Activated T-cell treated with anti-CD3 and anti-CD28 coated beads, Interleukin-2, amount 50 U/mL, for 48 hours (primary cell): ENCODE measurements at places on chromosomes 5 and 9.

GRCh38 chr9:107018861-107019545 lies 156.0 kb downstream of the ZNF462 start:
- no peak for DNase-seq

DNA sequence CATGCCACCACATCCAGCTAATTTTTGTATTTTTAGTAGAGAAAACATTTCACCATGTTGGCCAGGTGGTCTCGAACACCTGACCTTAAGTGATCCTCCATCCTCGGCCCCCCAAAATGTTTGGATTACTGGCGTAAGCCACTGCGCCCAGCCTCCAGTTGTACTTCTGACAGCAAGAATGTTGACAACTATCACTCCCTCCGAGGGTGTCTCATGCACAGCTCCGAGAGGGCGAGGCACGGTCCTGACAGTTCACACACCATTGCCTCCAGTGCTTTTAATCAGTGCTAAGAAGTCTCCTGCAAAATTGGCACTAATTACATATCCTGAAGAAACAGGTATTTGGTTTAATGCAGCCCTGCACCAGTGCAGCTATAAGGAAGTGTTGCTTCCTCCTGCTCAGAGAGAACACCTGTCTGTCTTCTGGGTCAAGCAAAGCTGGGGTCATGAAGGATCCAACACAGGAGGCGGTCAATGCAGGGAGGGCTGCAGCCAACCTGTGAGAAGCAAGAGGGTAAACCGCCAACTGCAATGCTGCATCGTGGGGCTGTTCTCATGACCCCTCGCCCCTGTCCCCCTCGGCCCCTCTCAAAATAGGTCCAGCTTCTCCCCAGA lies 184.0 kb downstream of the MED10 start:
- no peak for DNase-seq

DNA sequence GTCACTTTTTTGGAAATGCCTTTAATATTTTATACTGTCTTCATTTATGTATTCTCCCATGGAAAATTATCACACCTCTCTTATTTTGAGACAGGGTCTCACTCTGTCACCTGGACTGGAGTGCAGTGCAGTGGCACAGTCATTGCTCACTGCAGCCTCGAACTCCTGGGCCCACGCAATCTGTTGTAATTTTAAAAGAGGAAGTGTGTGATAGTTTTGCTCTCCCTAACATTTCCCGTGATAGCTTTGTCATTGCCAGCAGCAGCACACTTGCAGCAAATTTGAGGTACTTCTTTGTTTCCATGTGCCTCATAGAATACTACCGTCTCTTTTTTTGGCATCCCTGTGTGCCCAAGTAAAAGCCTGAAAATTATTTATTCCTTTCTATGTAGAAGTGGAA lies 103.5 kb downstream of the RNF180 start:
- no peak for DNase-seq

DNA sequence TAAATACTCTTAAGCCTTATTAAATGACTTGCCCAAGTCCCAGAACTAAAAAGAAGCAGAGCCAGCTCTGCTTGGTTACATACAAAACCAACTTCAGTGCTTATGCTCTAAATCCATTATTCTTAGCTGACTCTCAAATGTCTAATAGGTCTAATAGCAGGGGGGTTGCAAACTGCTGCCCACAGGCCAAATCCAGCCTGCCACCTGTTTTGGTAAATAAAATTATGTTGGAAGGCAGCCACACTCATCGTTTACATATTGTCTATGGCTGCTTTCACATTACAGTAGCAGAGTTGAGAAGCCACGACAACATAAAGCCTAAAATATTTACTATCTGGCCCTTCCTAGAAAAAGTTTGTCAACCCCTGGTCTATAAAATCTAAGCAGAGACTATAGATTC lies 69.0 kb downstream of the KLHL3 start:
- DNase-seq = no peak

DNA sequence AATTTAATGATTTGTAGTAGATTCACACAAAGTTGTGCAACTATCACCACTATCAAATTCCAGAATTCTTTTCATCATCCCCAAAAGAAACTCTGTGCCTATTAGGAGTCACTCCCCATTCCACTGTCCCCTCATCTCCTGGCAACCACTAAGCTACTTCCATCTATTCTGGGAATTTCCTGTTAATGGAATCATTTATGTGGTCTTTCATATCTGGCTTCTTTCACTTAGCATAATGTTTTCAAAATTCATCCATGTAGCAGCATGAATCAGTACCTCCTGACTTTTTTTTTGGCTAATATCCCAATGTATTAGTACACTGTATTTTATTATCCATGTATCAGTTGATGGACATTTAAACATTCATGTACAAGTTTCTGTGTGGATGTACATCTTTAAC lies 157.6 kb downstream of the TTC39B start:
- DNase-seq = no peak

- DNase-seq = no peak
Observed at GRCh38 chr9:69824499-69825252, 4.1 kb downstream of the CFAP95 start.

DNA sequence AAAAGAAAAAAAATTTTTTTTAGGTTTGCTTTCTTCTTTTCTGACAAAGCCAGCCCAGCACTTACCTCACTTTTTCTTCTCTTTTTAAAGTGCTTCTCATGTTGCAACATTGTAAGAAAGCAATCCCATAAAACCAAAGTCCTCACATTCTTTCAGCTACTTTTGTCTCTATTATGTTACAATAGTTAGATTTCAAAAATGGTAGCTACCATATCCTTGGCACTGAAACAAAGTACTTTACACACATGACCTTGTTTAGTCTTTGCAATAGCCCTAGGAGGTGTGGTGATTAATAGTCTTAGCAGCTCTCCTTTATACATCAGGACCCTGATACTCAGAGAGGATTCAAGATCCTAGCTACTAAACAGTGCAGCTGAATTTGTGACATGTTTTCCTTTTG lies 23.5 kb upstream of the CARTPT start:
- no peak for DNase-seq

DNA sequence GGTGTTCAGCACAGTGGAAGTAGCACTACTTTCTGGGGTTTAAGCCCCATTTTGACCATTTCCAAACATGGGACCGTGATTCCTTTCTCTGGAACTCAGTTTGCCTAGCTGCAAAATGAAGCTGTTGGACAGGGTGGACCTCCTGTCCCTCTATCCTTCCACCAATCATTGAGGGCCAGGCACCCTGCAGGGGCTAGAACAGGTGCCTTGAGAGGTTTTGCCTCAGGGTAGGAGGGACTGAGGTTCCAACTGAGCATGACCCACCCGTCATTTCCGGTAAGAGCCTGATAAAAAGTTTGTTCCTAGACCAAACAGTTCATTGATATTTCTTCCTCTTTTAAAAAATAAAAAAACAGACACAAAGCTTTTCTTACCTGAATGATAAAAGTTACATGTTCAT lies 116.5 kb downstream of the MVB12B start:
- DNase-seq = no peak

GRCh38 chr5:119382169-119382568 lies 26.4 kb downstream of the TNFAIP8 start:
- no peak for DNase-seq

DNA sequence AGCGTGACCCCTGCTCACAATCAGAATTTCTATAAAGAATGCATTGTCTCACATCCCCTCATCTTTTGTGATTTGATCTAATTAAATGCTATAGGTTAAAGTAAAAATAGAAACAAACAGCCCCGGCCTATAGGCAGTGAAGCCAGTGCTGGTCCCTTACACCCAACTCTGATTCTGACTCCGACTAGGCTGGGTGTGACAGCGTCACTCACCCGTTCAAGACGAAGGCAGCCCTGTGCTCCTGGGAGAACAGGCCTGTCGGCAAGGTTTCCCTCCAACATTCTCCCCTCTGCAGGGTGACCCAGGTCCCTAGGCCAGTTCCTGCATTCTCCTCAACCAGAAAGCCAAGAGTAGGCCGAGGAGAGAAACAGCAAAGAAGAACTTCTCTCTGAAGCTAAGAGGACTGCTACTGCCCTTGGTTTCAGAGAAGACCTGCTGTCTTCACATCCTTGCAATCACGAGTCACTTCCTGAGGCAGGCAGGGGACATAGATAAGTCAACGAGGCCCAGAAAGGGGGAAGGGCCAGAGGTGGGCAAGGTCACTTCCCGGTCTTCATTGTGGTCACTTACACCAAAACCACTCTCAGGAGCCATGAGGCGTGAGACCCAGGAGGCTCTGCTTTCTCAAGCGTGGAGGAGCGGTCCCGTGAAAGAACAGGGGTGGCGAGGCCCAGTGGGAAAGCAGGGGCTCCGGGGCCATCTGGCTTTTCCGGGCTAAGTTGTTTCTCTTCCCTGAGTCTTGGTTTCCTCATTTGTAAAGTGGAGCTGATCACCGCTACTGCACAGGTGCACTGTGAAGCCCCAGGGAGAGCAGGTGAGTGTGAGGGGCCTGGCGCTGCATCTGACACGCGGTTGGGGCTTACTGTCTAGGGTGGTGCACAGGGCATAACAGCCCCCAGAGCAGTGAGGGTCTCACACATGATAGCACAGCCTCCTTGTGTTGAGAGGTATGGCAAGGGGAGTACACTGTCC lies 200.8 kb downstream of the CRB2 start:
- no peak for DNase-seq

GRCh38 chr9:70761139-70761670 lies 346.7 kb upstream of the KLF9 start:
- no peak for DNase-seq

DNA sequence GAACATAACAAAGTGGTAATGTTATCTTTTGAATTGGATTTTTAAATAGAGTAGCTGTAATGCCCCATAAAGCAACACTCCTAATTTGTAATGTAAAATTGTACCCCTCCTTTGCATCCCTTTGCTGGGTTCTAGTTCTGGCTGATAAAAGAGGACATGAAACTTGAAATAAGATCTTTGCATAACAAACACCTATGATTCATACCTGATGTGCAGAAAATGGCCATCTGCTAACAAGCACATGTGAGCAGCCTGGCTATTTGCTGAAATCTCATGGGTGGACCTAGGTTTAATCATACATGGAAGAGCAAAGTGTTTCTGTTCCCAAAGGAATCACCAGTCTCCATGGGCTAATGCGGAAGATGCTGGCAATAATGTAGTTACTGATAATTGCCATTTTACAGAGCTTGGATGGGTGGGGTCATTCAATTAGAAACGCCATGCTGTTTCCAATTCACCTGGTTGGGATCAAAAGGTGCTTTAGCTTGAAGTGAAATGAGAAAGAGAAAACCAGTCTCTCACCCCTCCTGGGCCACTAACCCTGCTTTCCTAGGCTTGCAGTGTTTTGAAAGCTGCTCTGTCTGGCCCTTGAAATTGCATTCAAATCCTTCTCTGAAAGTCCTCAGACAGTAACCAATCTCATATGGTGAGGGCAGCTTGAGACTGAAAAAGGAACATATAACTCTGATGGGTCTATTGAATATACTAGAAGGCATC lies 585.1 kb downstream of the TLE4 start:
- no peak for DNase-seq

- no peak for DNase-seq
Observed at GRCh38 chr9:112249277-112249676, 74.2 kb upstream of the SUSD1 start.

DNA sequence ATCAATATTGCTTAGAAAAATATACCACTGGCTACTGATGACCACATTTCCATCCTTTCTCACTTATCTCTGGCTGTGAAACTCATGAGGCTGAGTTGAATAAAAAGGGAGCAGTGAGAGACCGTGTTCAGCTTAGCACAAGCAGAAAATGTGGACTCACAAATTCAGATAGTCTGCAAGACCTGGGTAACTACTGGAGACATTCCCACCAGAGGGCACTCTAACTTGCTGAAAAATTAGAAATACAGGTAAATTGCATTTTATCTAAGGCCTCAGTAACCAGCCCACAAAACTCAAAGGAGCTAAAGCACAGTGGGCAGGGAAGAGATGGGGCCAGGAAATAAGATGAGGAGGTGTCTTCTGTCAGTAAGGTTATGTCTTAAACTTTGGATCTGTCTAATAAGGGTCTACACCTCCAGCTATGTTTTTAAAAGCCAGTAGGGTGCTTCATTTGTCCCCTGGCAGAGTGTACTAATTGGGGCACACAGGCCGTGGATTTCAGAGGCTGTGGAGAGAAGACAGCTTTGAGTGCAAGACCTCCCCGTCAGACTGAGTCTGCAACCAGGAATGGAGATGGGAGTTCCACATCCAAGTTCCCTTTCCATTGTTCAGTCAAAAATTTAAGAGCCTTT lies 8.7 kb upstream of the NDUFB6 start:
- peak; percentile 28 for DNase-seq

DNA sequence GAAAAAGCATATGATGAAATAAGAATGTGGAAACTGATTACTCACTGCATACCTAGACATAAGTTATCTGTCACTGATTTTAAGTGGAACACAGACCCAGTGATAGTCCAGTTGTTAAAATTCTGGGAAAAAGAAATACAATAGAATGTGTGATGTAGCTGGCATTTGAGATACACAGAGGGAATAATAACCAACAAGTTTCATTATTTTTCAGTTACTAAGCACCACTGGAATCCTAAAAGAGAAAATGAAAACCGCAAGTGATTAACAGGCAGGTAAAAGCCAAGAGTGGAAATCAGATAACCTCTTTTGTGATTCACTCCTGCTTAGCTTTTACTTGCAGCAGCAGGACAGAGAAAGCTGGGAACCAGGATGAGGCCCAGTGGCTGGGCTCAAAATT lies 994.0 kb upstream of the SEMA6A start:
- no peak for DNase-seq

- no peak for DNase-seq
Observed at GRCh38 chr9:127119320-127119709, 3.1 kb downstream of the ANGPTL2 start.

DNA sequence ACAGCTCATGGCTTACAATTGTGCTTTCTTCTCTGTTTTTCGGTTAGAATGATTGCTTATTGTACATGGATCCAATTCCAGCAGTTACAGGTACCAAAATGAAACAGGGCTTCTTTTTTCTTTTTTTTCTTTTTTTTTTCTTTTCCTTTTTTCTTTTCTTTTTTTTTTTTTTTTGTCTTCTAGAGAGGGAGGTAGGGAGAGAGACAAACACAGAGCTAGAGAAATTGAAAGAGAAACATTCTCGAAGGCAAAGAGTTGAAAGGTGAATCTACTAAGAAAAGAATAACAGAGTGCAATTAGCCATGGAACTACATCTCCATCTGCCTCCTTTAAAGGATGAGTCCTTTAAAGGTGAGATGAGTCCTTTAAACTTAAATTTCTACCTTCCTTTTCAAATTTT lies 1.0 kb upstream of the EDIL3 start:
- no peak for DNase-seq

DNA sequence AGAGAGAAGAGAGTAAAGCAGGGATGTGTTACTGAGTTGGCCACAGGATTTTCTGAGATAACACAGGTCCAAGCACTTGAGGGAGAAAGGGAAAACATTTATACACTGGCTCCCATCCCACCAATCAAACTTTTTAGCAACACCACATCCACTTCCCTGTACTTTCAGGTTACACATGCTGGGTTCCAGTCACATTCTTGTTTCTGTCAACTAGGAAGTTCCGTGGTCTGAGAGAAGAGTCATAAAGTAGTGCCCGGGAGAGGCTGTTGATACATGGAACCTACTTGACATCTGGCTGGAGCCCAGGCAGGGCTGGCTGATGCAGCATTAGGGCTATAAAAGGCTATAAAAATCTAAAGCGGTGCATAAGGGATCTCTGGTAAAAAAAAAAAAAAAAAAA lies 473.9 kb upstream of the COX7C start:
- no peak for DNase-seq

- no peak for DNase-seq
Observed at GRCh38 chr5:81202655-81203054, 30.5 kb upstream of the CKMT2 start.
